ENCODE measurements at places on chromosomes 11 and 22. TPM values are rescaled to one million over a fixed set of nuclear protein-coding genes. Genes with fewer than 3 reads are reported as not detected.

Gene FLRT1
- 1.5 TPM for polyA plus RNA-seq

Gene TMEM132A
- 6.8 TPM for polyA plus RNA-seq

Gene LRRC4C
- polyA plus RNA-seq: 1.0 TPM

Gene WBP2NL
- polyA plus RNA-seq: 0.20 TPM
